Hematopoietic multipotent progenitor cell treated with erythropoietin and hydrocortisone succinate and interleukin-3 and kit ligand, for 15 days (in vitro differentiated cells): ENCODE measurements at places on chromosomes 3 and 15.

- no peak for DNase-seq
These were observed 60.2 kb downstream of the PLXNA1 start for GRCh38 chr3:127043041-127043641.

- DNase-seq: no peak
These were observed 61.7 kb downstream of the FSIP1 start for GRCh38 chr15:39720621-39721611.

DNA sequence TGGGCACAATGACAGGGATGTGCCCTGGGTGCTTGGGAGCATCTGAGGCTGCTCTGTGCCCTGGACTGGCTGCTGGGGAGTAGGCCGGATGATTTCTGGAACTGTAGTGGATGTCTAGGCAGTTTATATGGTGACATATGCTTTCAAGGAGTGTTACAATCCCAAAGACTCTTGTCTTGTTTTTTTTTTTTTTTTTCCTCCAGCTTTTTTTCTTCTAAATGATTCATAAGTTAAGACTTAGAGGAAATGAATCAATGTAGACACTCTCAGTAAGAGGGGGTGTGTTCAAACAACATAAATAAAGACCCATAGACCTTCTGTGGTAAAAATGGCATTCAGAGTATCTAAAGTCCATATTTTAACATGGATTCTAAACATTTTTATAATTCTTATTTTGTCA lies 706.1 kb upstream of the GOLIM4 start:
- no peak for DNase-seq

DNA sequence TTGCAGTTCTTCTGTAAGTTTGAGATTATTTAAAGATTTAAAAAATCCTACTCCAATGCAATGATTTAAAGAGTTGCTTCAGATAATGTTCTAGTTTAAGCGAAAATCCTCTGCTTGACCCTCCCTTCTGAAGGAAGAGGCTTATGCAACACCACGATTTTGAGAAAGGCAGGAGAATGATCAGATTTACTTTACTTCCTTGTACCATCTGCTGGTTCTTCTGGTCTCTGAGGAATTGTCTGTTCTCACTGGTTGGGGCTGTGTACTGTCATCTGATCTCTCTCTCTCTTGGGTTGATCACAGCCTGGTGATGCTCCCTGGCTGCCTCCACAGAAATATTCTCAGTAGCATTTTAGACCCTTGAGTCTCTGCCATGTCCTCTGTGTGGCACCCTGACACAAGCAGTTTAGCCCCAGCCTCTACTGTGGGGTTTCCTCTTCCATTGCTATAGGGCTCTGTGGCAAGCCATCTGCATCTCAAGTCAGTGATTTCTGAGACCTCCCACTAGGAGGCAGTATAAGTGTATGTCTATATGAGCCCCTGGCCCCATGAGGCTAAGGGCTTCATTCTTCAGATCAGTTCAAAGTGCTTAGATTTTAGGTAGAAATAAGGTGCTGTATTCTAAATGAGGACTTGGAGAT lies 50.8 kb upstream of the PLAAT1 start:
- no peak for DNase-seq

GRCh38 chr15:42908538-42908937 lies 12.0 kb downstream of the TTBK2 start:
- DNase-seq: no peak

DNA sequence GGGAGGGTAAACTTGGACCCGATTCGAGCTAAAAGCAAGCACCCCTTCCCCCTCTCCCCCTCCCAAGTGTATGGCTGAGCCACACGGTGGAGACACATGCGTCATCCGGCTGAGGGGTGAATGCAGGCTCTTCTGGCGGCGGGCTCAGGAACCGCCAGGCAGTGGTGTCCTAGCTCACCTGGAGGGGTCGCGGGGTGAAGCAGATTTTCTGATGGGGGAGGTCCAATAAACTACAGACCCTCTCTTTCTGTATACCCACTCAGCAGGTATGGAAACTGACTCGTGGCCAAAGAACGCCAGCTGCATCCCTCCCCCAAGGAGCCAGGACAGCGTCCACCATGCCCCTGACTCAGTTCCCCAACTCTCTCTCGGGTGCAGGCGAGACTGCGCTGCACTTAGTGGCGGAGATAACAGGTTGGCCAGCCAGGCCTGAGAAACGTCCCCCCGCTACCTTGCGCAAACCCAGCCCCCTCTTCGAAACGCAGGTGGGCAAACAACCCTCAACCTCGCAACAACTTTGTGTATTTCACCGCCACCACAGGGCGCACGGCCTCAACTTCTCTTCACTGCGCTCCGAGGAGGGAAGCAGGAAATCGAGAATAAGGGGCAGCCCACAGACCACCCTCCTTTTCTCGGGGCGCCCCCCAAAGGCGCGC lies 1.3 kb downstream of the MAGI1 start:
- no peak for DNase-seq

DNA sequence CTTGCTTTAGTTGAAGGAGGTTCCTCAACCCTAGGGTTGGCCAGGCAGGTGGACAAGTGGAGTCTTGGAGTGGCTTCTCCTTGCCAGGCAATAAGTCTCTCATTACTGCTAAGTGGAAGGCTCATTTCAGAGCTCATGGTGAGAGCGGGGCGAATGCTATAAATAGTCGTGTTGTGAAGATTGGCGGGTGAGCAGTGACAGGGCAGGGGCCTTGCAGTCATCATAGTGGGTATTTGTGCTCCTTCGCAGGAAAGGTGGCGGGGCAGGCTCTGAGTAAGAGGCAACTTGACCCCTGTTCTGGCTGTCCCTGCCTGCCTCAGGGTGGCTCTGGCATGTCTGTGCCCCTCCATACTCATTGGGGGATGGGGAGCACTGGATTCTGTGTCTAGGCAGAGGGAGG lies 8.7 kb upstream of the GRM2 start:
- DNase-seq: no peak

DNA sequence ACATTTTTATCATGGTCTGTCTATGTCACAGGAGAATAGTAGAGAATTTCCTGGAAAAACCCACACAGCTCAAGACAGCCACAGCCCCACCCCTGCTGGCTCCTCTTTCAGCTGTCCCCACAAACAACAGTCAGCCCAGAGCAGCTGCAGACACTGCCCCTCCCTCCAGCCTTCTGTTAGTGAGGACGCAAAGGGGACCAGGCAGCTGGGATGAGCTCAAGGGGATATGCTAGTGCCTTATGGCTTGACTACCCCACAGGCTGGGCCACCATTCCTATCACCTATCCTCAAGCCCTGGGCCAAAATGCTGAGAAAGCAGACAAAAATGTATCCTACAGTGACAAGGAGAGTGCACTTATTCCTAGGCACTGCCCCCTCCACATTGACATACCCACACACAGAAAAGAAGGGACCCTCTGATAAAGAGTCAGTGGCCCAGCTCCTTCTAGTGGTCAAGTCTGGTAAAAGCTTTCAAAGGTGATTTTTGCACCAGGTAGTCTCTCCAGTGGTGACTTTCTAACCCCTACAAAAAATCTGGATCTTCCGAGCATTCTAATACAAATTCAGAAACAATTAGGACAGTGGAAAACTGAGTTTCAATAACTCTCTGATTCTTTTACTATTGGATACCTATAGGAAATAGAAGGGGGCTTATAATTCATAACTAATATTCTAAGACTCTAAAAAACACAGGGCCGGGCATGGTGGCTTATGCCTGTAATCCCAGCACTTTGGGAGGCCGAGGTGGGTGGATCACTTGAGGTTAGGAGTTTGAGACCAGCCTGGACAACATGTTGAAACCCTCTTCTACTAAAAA lies 3.0 kb upstream of the MAP1A start:
- DNase-seq: peak; percentile 47
